Spleen (tissue), 13 donors: ENCODE measurements at places on chromosomes 12 and 14.
A peak's percentile ranks its signal among the peaks of the same experiment; 100 is the strongest.

DNA sequence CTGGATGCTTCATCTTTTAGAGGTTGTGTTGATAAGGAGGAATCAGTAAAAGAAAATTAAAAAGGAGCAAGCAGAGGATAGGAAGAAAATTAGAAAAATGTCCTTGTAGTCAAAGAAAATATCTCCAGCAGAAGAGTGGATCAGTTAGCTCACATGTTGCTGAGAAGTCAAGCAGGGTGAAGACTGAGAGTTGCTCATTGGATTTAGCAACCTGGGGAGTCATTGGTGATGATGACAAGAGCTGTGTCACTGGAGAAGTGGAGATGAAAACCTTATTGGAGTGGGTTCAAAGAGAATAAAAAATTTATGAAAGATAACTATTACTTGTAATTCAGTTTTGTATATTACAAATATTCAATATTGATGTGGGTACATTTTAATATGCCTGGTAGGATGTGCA is 9.8 kb downstream of the FRMD6 start:
- DNase-seq, result no peak

GRCh38 chr14:72275242-72275641 is 343.0 kb downstream of the RGS6 start:
- DNase-seq, result no peak

DNA sequence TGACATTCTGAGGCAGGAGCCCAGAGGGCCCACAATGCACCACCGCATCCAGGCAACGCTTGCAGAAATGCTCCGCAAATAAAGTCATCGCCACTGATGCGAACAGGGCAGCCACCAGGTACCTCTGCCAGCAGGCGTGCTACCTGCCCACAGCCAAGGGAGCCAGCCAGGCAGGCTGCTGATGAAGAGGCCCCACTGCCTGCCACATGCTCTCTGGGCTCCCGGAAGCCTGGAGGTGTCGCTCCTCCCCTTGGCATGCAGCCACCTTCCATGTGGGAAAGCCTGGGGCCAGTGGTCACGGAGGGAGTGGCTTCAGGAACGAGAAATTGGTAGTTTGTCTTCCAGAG is 14.7 kb downstream of the GPR132 start:
- DNase-seq, result peak; percentile 74

DNA sequence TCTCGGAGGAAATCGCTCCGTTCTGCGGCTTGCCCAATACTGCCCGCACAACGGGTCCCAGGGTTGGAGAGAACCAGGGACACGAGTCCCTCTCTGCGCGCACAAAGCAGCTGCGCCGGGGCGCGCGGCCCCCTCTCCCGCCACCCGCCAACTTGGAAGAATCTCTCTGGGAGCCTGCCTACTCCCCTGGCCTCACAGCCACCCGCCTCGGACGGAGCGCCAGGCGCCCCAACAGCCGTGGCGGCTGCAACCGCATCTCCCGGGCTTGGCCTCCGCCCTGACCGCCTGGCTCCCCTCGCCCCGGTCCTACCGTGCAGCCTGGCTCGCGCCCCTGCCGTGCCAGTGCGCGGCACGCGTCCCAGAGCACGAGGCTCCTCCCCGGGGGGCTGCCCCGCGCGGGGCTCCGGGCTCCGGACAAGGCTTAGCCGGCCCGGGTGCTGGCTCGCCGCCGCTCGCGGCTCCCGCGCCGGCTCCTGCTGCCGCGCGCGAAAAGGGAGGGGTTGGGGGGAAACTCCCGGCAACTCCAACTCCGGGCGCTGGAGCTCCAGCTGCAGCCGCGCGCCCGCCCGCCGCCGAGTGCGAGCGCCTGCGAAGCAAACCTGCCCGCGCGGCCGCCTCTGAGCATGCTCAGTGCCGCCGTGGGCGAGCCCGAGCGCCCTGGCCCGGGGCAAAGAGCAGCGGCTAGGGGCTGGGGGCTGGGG is at the start of gene STXBP6:
Gene STXBP6 (minus strand): TSS at position 580 of the 701 bp plus-strand sequence. CDS start 75,329 bp downstream, outside the sequence.
- no peak for DNase-seq

GRCh38 chr12:95623554-95624170 is 72.4 kb upstream of the USP44 start:
- peak; percentile 78 for DNase-seq

- no peak for DNase-seq
These were observed 53.4 kb downstream of the CYP46A1 start for GRCh38 chr14:99737451-99737951.

DNA sequence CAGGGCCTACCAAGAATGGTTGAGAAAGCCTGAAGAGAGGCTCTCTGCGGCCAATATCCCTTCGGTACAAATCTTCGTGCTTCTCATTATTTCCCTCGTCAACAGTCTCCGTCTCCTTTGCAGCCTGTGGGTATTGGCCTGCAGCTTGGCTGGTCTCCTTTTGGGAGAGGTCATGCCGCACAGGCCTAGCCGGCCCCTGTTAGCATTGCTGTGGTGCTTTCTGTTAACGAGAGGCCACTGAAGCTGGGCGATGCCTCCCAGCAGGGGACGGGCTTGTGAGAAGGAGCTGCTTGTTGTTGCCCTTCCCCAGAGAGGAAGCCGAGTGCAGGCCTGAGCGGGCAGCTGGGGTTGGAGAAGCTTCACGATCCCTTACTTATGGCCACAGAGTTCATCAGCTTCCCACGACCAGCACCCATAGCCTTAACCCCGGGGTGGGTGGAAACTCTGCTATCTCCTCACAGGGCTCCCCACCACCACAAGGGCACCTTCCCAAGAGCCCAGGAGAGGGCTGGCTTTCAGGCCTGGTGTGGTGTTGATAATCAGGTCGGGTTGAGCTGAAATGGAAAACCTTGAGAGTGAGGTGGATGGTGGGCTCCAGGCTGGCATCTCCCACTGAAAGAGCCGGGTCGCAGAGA is 228.6 kb downstream of the ZFP36L1 start:
- no peak for DNase-seq

- peak; percentile 100 for DNase-seq
These were observed at the start of gene CEP83 for GRCh38 chr12:94459728-94460615. Gene CEP83, minus strand, starts transcription at chr12:94459867. Its CDS starts 47,377 bp downstream, at chr12:94412490.

- DNase-seq, result no peak
These were observed 8.6 kb upstream of the CCDC196 start for GRCh38 chr14:66477567-66477966.

GRCh38 chr14:51950007-51950406 is 39.3 kb upstream of the RTRAF start:
- DNase-seq, result no peak

GRCh38 chr12:59055204-59055860 is 135.0 kb upstream of the LRIG3 start:
- DNase-seq, result no peak

GRCh38 chr14:67141146-67141900 is 47.9 kb upstream of the GARIN2 start:
- DNase-seq, result no peak

- DNase-seq, result no peak
These were observed 67.8 kb upstream of the TBX5 start for GRCh38 chr12:114473717-114474116.

GRCh38 chr14:67583711-67584644 is 16.1 kb downstream of the PIGH start:
- peak; percentile 55 for DNase-seq

- no peak for DNase-seq
These were observed 28.1 kb upstream of the WNK1 start for GRCh38 chr12:724194-724855.

GRCh38 chr12:65171870-65172269 is 2.5 kb downstream of the LEMD3 start:
- no peak for DNase-seq

GRCh38 chr14:58912799-58913432 is 275.2 kb downstream of the DACT1 start:
- no peak for DNase-seq

- DNase-seq, result peak; percentile 13
These were observed 10.9 kb upstream of the GPR162 start for GRCh38 chr12:6810758-6811157.

DNA sequence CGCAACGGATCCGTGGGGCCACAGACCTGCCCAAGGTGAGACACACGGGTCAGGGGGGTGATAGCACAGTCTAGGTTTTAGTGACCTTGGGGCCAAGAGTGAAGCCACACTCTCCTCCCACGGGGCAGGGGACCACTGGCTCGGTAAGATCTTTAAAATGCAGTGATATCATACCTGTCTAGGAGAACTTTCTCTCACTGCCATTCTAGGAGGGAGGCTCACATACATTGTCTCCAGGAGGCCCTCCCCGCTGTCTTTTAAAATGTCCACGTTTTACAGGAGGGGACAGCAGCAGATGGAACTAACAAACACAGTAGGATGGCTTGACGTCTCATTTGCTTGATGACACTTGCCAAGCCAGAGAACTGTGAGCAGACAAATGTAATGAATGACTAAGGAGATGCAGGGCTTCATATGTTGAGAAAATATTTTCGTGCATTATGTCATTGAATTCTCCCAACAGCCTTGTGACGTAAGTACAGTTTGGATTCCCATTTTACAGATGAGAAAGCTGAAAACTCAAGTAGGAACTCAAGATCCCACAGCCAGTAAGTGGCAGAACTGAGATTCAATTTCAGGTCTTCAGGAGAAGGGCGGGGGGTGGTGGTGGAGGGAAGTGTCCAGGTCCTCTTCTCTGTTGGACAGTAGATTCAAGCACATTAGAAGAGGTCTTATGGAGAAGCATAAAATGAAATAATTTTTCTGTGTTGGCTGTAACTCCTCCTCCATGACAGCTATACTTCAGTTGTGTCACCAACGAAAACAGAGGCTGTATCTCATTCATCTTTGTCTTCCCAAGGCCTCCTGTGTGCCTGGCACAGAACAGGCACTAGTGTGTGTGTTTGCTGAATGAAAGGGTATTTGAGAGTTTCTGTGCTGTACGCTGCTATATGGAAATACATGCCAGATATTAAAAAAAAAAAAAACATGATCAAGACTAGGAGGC is 2.1 kb downstream of the VASH1 start:
- peak; percentile 12 for DNase-seq

- no peak for DNase-seq
These were observed 2.7 kb downstream of the MED13L start for GRCh38 chr12:116274551-116275375.

- no peak for DNase-seq
These were observed 216.5 kb upstream of the BTG1 start for GRCh38 chr12:92362126-92362525.

DNA sequence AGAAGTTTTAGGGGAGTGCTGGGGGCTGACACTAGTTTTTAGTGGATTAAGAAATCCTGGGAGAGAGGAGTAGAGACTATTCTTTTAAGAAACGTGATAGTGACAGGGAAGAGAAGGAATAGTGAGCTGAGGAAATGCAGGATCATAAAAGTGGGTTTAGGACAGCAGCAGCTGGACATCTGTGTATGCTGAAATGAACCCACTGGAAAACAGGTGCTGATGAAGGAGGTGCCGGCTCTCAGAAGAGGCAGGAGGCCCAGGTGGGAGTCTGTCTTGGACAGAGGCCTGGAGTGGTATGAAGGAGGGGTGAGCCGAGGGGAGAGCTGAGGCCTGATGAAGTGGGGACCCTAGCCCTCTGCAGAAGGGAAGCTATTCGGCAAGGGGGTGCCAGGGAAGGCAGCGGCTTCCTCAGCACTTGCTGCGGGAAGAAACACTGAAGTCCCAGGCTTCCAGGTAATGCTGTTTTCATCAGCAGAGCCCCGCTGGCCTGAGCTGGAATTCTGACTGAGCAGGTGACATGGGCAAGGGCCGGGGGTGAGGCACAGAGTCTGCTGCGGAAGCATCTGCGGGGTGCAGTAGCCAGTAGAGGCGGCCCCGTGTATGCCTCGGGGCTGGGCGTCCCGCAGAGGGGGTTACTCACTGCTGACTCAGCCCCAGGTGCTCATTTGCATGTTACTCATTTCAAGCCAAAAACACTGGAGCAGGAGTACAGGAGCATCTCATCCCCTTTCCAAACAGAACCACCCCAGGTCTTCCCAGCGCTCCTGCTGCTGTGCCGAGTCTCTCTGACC is 89.7 kb downstream of the TMCC3 start:
- DNase-seq, result peak; percentile 80

DNA sequence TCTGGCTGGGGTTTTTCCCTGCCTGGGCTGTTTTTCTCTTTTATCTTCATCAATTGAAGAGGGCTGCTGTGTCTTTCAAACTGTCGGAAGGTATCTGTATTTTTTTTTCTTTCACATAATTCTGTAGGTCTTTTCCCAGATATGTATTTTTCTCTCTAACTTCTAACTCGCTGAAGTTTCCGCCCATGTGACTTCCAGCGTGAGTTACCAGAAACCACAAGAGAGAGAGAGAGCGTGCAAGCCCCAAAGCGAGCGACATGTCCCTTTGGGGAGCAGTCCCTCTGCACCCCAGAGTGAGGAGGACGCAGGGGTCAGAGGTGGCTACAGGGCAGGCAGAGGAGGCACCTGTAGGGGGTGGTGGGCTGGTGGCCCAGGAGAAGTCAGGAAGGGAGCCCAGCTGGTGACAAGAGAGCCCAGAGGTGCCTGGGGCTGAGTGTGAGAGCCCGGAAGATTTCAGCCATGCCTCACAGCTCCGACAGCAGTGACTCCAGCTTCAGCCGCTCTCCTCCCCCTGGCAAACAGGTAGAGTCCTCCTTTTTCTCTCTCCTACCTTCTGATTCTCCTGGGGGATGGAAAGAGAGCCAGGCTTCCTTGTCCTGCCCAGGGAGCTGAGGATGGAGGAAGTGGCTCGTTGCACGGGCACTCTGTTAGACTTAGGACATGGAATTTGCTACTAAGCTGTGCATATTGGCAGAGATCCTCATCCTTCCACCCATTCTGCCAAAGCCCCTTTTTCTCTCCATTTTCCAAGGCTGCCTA is at the start of gene BATF:
Gene BATF (plus strand): TSS at position 246 of the 759 bp plus-strand sequence. CDS start 214 bp downstream, at position 460.
- DNase-seq, result peak; percentile 91

- DNase-seq, result no peak
These were observed 57.0 kb downstream of the ZFP36L1 start for GRCh38 chr14:68735856-68736255.

DNA sequence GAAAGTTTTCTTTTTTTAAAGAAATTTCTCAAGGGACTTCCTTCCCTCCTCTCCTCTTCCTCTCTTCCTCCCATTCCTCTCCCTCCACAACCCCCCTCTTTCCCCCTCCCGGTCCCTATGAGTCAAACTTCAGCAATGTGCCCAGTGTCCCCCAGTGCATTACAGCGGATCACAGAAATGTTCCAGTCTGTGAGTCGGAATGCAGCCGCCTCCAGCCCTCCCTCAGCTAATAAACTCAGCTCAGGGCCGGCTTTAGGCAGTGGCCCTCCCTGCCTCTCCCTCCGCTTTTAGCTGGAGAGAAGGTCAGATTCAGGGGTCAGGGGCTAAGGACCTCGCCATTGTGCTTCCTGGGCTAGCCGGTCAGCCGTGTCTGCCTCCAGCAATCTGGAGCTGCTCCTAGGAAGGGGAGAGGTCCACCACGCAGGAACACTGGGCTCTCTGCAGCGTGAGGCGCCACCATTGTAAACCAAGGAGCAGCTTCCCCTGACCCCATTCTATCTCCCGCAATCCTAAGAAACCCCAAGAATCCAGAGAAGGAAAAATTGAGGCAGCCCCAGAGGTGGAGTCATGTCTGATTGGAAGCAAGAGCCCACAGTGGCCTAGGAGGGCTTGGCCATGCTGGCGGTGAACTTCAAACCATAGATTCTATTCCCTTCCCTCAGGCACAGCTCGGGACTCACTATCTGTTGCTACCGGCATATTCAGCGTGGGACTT is 1.1 kb upstream of the HDAC7 start:
- no peak for DNase-seq

- DNase-seq, result no peak
These were observed 168.1 kb upstream of the PELI2 start for GRCh38 chr14:55950135-55950534.

GRCh38 chr14:52031781-52032180 is 37.1 kb downstream of the NID2 start:
- no peak for DNase-seq
